ENCODE measurements at places on chromosomes 5 and 9.

GRCh38 chr9:109792951-109793546 lies 13.1 kb downstream of the PALM2AKAP2 start:
- DNase-seq = no peak

DNA sequence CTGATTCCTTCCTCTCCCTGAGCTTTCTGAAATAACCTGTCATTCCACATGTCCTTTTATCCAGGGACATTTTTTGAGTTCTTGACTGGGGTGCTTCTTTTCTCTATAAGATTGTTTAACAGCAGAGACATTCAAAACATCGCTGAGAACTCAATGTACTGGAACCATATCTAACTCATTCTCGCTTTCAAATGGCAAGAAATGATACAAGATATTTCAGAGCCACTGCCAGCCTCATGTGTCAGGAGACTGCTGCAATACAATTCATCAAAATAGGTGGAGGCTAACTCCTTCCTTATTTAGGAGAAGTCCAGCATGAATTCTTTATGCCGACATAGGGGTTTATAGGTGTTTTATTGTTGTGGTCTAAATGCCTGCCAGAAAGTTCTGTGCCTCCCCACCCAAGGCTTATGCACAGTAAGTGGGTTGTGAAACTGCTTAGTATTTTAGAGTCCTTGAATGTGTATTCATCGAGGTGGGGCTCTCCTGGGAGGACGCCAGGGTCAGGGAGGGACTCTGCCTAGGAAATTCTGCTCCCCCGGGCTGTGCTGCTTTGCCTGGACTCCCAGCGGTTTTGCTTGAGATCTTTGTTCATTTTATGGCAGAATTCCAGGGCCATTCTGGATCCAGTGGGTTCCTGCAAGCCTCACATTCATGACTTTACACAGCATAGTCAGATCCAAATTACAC lies 53.9 kb downstream of the ZNF474 start:
- DNase-seq = peak; percentile 13

- DNase-seq = no peak
Observed at GRCh38 chr9:97802276-97802675, 50.8 kb upstream of the FOXE1 start.

GRCh38 chr5:170482511-170482910 lies 21.3 kb upstream of the KCNIP1 start:
- no peak for DNase-seq

- DNase-seq = no peak
Observed at GRCh38 chr5:74471875-74472274, 168.7 kb downstream of the ENC1 start.

DNA sequence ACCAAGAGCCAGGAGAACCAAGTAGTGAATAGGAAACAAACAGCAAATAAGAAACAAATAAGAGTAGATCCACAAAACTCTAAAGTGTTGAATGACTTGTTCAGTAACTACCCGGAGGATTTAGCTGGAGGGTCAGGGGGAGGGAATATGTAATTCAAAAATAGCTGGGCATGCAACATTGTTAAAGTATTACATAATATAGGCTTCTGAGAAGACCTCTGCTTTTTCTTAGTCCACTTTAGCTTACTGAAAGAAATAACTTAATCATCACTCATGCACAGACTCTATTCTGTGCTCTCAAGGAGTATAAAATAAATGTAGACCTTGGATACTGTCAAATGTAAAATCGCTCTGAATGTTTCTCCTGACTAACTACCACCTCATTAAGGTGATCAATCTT lies 183.2 kb upstream of the POU5F2 start:
- no peak for DNase-seq

GRCh38 chr5:32020946-32021345 lies 153.2 kb downstream of the GOLPH3 start:
- no peak for DNase-seq

DNA sequence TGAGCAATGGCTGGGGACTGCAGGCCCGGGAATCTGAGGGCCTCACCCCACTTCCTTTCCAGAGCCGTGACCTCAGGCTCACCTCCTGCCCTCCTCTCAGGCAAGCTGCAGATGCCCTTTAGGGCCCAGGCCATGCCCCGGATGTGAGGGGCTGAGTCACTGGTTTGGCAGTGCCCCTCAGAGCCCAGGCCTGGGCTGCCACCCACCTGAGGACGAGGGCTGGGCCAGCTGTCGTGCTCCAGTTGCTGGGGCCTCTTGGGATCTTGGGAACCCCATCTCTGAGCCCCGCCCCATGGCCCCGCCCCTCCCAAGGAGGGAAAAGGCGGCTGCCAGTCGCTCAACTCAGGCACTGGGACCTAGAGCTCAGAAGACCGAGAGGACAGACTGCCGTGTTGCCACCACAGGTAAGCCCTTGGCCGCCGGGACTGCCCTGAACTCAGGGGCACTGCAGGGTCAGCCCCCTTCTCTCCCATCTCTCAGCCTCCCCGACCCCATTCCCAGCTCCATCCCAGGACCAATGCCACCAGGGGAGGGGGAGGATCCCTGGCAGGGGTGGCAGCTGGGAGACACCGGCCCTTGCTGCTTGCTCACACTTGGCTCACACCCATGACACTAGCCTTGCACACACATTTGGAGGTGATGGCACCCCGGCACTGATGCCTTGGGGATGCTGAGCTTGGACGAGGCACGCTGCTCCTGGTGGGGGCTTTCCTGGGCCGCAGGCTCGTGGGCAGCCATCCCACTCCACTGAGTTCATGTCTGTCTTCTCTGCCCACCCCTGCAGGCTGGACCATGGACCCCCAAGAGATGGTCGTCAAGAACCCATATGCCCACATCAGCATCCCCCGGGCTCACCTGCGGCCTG lies at the start of gene CYSRT1:
Gene CYSRT1, plus strand, starts transcription at position 345 of the 865 bp plus-strand sequence. Its CDS starts 448 bp downstream, at position 793.
- no peak for DNase-seq

DNA sequence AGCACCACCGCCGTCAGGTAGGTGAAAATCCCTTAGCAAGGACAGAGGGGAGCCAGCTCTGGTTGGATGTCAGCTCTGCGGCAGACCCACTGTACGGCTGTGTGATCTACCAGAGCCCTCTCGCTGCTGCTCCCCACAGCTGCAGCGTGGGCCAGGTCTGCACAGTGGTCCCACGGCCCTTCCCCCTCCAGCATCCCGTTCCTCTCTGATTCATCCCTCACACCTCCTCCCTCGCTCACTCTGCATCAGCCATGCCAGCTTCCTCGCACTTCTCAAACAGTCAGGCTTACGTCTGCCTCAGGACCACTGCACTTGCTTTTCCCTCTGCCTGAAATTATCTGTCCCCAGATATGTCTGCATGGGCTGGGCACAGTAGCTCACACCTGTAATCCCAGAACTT lies 26.6 kb upstream of the CFAP157 start:
- no peak for DNase-seq

GRCh38 chr5:111158105-111158744 lies 66.0 kb upstream of the CAMK4 start:
- peak; percentile 96 for DNase-seq

DNA sequence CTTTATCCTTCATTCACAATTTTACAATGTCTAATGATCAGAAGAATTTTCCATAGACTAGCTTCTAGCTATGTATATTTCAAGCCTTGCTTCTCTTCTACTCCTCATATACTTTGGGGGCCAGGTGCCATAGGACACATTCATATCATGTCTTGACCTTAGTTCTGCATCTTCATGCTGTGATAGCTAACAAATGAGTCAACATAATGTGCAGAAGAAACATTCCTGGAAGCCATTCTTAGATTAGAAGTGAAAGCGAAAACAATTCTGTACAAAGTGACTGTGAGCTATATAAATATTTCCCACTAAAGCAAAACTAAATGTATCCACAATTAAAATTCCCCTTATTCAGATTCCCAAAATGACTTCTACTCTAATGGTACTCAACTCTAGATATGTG lies 320.2 kb upstream of the NREP start:
- no peak for DNase-seq

- DNase-seq = no peak
Observed at GRCh38 chr9:128548876-128549275, 3.5 kb upstream of the SPTAN1 start.

DNA sequence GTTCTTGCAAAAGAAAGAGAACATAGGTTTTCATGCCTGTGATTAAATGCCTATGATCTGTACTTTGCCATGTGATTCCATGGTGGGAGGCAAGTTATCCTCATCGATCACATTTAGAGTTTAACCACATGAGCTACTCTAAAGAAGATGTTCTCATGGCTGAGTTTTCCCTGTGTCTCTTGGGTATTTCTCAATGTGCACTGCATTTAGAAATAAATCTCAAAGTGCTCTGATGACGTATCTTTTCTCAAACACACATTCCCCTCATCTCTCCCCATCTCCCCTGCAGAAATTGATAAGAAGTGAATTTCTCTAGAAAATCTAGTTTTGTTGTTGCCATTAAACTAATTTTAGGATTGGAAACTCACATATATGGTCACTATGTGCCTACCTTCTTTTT lies 282.2 kb downstream of the SEMA5A start:
- no peak for DNase-seq

All from eye (tissue), 1 donor.